ENCODE measurements at places on chromosomes 3 and 15.

DNA sequence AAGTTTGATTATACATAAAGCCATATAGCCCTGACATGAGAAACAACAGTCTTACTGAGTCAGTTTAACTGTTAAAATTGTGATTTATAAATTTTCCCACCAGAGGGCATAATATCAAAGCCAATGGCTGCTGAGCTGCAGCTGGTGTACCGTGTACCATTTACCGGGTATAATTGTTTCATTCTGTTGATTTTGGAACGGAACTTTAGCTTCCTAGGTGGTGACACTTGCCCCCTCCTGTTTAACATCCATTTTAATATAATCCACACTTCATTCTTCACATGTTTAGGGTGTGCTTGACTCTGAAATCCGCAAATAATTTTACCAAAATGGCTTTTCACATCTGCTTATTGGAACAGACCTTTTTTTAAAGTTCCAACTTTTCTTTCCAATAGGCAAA, 72.8 kb downstream of the SLC9A9 start:
- no peak for DNase-seq

GRCh38 chr15:89140595-89140994, 52.3 kb downstream of the ABHD2 start:
- no peak for DNase-seq

DNA sequence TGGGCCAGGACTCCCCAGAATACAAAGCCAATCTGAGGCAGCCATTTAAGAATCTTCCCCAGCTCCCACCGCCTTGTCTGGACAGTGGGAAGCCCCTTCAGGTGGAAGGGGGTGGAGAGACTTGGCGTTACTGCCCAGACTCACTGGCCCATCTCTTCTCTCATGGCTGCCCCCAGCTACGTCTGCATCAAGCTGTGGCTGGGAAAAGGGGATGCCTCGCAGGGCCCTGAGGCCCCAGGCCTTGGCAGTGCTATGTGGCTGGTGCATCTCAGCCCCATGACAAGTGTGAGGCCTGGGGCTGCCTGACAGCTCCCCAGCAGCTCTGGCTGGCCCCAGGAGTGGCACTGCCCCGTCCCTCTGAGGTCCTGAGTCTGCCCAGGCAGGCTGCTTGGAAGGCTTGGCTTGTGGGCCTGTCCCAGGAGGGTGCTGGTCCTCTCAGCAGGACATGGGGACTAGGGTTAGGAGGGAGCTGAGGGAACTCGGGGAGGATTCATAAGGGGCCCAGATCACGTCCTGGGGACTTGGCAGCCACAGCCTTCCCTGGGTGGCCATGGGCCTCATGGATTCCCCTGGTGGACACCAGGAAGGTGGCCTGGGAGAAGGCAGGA, 20.2 kb upstream of the SLC41A3 start:
- no peak for DNase-seq

GRCh38 chr3:25090698-25091453, 337.2 kb upstream of the RARB start:
- DNase-seq: no peak

- no peak for DNase-seq
These were observed 9.0 kb downstream of the GNB5 start for GRCh38 chr15:52181938-52182780.

DNA sequence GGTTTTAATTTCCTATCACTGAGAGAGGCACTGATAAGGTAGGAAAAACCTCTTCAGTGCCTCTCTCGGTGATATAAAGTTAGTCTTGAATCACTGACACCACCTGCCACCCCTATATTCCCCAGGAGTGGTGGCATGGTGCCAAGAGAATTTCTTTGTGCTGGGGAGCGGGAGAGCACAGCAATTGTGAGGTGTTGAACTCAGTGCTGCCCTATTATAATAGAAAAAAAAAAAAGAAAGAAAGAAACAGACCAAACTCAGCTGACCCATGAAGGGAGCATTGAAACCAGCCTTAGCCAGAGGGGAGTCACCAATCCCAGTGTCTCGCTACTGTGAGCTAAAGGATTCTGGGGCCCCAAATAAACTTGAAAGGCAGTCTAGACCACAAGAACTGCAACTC, 201.4 kb upstream of the STT3B start:
- no peak for DNase-seq

GRCh38 chr3:149278911-149279310, 54.5 kb downstream of the TM4SF18 start:
- DNase-seq: no peak

- DNase-seq: no peak
These were observed 244.2 kb downstream of the ZMAT3 start for GRCh38 chr3:178827285-178827856.

- no peak for DNase-seq
These were observed 80.3 kb downstream of the HMG20A start for GRCh38 chr15:77500989-77501388.

DNA sequence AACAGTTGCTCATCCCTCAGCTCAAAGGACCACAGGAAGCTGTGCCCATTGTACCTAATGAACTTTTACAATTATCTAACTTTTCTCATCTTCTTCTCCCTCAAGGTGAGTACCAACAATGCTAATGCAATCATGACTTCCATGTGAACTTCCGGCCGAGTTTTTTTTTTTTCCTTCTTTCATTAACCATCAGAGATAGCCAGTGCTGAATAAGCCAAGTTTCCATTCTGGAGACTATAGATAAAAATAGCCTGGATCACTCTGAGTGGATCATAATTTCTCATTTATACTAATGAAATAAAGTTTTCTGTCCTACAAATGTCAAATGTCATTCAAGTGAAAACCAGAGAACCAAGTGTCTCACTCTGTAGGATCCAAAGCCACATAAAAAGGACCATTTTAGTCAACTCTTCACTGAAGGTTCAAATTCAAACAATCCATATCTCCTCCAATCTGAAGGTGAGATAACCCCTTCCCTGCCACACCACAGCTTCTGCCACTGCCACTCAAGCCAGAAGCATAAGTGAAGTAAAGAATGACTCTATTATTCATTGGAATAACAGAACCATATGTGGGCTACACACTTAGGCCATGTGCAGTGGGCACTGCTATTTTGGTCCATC, 5.5 kb downstream of the SUMF1 start:
- DNase-seq: no peak

GRCh38 chr3:23165571-23165970, 37.6 kb upstream of the UBE2E2 start:
- DNase-seq: no peak

DNA sequence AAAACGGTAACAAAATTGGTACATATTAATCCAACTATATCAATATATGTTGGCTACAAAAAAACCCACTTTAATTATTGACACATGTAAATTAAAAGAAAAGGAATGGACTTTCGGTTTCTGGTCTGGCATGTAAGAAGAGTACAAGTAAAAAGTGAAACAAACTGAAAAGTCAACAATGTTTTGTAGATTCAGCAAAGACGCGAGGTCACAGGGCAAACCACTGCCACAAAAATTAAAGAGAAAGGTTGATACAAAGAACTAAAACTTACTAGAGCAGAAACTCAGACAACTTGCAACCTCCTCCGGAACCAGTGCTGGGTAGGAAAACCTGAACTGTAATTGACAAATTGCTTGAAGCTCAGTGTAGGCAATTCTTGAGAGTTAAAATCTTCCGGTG, 110.6 kb upstream of the ARPP21 start:
- DNase-seq: no peak

DNA sequence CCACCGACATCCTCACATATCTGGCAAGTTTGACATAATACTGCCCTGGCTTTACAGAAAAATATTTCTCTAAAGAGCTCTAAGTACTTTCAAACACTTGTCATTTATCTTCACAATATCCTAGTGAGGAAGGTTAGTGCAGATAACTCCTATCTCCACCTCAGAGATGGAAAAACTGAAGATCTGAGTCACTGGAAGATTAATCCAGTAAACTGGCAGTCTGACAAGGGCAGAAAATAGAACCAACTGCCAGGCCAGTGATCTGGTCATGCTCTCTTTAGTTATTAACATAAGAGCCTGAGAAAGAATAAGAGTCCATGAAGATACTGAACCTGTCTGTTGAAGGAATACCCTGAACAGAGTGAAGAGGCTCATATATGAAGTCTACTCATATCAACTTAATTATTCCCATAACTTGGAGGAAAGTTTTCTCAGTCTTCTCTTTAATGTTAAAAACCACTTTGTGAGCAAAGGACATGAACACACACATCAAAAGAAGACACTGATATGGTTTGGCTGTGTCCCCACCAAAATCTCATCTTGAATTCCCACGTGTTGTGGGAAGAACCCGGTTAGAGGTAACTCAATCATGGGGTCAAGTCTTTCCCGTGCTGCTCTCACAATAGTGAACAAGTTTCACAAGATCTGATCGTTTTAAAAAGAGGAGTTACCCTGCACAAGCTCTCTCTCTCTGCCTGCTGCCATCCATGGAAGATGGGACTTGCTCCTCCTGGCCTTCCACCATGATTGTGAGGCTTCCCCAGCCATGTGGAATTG, 61.4 kb downstream of the GOLIM4 start:
- DNase-seq: no peak

DNA sequence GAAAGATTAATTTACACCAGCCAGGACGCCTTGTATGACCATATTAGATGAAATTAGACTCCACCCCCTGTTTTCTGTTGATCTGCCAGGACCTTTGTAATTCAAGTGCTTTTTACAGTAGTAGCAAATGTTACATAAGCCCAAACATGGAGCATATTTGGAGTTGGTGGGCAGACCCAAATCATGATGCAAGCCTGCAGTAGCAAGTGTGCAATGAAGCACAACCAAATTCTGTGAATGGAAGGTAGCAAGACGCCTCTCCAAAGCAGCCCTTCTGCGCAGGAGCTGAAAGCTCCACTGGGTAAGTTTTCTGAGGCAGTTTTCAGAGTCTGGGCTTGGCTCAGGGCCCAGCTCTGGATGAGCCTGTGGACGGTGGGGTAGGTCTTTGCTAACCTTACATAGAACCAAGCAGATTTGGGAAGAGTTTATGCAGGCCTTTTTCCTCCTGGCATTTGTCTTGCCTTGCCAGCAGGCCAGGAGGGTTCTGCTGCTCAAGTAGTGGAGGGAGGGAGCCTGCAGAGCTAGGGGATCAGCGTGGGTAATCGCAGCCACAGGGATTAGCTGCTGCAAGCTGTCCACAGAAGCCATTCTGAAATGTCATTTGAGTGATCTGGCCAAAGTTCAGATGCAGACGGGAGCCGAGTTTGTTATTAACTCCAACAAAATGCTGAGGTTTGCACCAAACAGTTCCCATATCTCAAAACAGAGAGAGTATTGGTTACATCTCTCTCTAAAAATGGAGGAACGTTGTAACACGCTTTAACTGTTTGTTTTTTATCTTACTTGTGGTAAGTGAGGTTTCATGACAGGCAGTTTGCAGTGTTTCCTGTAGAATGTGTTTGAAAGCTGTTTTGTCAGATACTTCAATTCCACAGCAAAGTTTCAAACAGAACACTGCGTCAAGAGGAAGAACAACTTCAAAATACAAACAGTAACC, 55.4 kb downstream of the PSMD6 start:
- DNase-seq: no peak

DNA sequence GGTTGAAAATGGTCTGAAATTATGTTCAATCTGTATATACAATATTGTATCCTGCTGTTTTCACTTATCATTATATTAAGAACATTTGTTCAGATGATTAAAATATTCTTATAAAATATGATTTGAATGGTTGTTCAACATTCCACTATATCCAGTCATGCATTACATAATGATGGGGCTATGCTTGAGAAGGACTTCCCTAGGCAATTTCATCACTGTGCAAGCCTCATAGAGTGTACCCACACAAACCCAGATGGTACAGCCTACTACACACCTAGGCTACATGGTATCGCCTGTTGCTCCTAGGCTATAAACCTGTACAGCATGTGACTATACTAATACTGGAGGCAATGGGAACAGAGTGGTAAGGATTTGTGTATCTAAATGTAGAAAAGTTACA, 30.5 kb downstream of the SLC7A14 start:
- DNase-seq: no peak

DNA sequence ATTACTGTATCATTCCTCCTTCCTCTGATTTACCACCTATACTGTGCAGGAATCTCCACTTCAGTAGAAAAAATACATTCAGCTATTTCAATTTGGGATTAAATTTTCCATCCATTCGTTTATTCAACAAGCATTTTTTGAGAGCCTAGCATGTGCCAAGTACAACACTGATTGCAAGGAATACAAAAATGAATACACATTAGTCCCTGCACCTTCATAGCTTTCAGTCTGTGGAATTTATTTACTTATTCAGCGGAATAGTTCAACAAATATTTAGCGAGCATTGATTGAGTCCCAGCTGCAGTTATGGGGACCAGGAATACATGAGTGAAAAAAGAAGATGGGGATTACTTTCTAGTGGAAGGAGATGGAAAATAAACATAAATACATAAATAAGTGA, 606.8 kb upstream of the TBL1XR1 start:
- no peak for DNase-seq

- no peak for DNase-seq
These were observed 352.4 kb upstream of the ARHGEF26 start for GRCh38 chr3:153768561-153769469.

- DNase-seq: no peak
These were observed 68.7 kb downstream of the LRTM1 start for GRCh38 chr3:54859184-54859583.

DNA sequence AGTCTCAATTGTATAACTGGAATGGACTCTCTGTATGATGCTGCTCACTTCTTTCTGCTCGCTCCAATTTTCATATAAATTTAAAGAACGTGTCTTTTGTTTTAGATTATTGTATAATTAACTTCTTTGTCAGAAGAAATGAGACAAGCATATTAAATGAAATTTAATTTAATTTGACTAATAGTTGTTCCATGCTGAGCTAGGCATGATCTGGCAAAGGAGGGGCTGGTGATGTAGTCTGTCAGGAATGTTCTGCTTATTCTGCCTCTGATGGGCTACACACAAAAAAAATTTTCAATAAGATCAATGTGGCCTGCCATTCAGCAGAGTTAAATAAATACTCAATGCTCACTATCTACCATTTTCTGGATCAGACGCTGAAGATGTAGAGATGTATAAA, 208.4 kb upstream of the CD96 start:
- DNase-seq: no peak

- no peak for DNase-seq
These were observed 85.9 kb downstream of the AGBL1 start for GRCh38 chr15:86165265-86166211.

GRCh38 chr15:38164061-38164460, 88.6 kb upstream of the SPRED1 start:
- DNase-seq: no peak

- no peak for DNase-seq
These were observed 9.7 kb downstream of the SCAMP2 start for GRCh38 chr15:74863239-74864056.

Measured in NCI-H510A (cell line).